ENCODE measurements at places on chromosomes 7 and 10.

DNA sequence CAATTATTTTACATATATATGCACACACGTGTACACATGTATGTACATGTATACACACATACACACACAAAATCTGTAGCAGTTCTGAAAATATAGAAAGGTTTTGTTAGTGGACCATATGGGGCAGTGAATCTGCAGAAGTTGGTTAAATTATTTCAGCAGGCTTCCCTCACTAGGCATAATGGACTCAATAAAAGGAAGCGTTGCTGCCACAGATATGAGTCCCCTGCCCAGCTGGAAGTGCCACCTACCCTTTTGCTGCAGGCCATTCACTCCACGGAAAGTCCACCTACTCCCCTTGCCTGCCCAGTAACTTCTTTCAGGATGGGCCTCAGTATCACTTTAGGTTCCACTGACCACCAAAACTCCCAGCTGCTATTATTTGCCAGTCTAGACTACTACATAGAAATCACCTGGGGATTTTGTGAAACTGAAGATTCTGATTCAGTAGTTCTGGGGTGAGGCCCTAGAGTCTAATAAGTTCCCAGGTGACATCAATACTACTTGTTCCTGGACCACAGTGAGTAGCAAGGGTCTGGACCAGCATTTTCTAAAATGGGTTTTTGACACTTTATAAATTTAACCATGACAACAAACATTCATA lies 29.3 kb upstream of the CROT start:
- DNase-seq: no peak

GRCh38 chr10:121481180-121481579 lies 117.1 kb downstream of the FGFR2 start:
- peak; percentile 30 for DNase-seq

GRCh38 chr7:17492437-17492836 lies 194.0 kb downstream of the AHR start:
- no peak for DNase-seq

DNA sequence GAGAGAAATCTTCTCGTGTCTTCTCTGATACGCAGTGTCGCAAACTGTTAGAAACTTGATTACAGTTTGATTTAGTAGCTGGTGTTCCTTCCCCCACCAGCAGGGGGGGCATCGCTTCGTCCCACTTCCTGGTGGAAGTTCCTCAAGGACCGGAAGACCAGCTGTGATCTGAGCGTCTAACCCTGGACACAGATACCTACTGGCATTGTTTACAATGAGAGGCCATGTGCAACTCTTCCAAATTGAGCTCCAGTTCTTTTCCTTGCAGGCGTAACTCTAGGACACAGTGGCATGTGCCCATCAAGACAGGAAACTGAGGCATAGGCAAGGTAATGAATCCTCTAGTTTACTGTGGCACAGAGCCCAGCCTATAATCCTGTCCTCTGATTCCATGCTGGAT lies 219.0 kb downstream of the CCDC3 start:
- DNase-seq: peak; percentile 42

GRCh38 chr10:19531324-19531723 lies 284.9 kb upstream of the PLXDC2 start:
- DNase-seq: no peak

- DNase-seq: peak; percentile 13
Measured at GRCh38 chr7:130444234-130444633, 3.4 kb upstream of the CEP41 start.

DNA sequence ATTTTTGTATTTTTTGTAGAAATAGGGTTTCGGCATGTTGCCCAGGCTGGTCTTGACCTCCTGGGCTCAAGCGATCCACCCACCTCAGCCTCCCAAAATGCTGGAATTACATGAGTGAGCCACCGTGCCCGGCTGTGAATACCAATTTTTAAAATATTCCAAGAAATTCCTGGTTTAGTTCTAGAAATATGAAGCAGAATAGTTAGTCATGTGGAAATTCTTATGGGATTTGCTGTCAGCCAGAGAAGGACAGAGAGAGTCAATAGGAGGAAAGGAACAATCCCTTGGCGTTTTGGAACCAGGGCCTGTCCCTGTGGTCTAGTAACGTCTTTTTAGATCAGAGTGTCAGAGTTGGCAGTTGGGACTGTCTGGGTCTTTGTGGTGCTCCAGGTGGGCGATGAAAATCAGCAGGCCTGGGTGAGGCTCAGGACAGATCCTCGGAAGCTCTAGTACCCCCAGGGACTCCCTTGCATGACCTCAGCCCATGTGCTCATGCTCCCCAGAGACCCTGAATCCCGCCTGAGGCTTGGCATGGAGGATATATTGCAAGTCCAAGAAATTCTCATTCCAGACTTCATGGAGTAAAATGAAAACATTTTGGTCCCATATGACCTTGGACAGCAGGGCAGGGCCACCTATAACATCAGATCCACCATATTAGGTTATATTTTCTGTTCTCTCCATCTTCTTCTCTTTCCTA lies 7.8 kb downstream of the NODAL start:
- no peak for DNase-seq

DNA sequence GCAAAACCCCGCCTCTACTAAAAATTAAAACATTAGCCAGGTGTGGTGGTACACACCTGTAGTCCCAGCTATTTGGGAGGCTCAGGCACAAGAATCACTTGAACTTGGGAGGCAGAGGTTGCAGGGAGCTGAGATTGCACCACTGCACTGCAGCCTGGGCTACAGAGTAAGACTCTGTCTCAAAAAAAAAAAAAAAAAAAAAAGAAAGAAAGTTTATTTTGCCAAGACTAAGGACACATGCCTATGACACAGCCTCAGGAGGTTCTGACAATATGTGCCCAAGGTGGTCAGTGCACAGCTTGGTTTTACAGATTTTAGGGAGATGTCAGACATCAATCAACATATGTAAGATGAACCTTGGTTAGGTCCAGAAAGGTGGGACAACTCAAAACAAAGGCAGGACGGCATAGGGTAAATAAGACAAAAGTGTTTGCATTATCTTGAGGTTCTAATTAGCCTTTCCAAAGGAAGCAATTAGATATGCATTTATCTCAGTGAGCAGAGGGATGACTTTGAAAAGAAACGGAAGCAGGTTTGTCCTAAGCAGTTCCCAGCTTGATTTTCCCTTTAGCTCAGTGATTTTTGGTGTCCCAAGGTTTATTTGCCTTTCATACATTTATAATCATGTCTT lies 20.7 kb upstream of the OTUD1 start:
- DNase-seq: no peak

- peak; percentile 32 for DNase-seq
Measured at GRCh38 chr10:77593771-77594470, 43.7 kb downstream of the KCNMA1 start.

DNA sequence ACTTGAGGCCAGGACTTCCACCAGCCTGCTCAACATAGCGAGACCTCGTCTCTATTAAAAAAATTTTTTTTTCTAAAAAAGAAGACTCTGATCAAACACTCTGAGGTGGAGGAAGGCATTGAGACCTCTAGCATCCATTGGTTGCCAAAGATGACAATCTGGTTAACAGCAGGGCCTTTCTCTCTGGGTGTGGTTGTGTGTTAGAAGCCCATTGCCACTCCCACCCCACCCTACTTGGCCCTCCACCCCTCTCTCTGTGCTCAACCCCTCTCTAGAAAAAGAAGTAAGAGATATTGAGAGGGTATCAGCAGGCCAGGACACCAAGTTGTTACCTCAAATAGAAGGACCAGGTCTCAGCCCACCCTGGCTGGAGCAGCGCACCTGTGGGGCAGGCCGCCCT lies 57.4 kb upstream of the MXI1 start:
- DNase-seq: no peak

- DNase-seq: peak; percentile 61
Measured at GRCh38 chr10:80187465-80188409, 17.6 kb downstream of the ANXA11 start.

- no peak for DNase-seq
Measured at GRCh38 chr10:75431180-75432111, at the start of gene LRMDA. TSS of gene LRMDA (plus strand) at chr10:75431624.

DNA sequence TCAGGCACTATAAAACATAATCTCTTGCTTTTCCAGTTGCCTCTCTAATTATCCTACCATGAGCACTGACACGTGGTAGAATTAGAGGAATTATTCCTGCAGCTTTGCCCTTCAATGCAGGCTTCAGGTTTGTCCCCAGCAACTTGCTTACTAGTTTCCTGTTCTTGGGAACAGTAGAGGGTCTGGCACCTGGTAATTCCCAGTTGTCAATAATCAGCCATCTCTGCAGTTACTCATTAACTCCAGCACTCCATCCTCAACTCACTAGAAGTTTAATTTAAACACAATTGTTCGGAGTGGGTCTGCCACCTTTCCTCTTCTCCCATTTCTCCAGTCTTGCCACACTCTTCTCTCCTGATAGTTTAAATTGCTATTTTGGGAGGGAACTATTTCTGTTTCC lies 324.3 kb upstream of the KIAA1217 start:
- DNase-seq: no peak

- DNase-seq: peak; percentile 61
Measured at GRCh38 chr7:128190051-128190647, 50.9 kb upstream of the LEP start.

DNA sequence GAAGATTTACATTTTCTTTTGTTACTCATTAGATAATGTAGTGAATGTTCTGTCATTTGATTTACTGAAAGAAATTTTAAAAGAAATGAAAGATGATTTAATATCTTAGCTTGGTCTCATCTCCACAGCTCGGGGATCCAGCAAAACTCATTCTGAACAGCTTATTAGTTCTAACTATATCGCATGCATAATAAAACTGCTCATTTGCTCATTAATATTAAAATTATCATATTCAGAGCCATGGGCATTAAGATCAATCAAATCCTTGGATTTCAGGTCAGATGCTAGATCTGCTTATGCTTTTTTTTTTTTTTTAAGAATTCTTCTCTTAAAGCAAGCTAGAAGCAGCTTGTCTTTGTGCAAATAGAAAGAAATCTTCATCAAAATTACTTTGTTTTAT lies 246.1 kb downstream of the FOXP2 start:
- no peak for DNase-seq

- no peak for DNase-seq
Measured at GRCh38 chr10:125172694-125173093, 12.3 kb upstream of the CTBP2 start.

- no peak for DNase-seq
Measured at GRCh38 chr7:25313526-25313925, 85.2 kb upstream of the NPVF start.

Data from myocyte (in vitro differentiated cells).